ENCODE measurements at places on chromosomes 16 and 17.

DNA sequence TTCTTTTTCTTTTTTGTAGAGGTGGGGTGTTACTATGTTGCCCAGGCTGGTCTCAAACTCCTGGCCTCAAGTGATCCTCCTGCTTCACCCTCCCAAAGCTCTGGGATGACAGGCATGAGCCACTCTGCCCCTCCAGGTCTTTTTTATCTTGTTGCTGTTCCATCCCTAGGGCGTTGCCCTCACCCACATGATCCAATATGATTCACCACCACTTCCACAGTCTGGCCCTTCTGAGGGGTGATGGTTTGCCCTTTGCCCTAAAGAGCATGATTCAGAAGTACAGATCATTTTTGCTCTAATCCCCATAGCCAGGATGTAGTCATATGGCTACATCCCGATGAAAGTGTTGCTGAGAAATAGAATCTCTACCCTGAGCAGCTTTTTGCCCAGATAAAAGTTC lies 18.8 kb downstream of the STX4 start:
- DNase-seq: peak; percentile 96

GRCh38 chr17:33390479-33391176 lies 97.5 kb upstream of the ASIC2 start:
- no peak for DNase-seq

GRCh38 chr17:82282239-82283207 lies 9.0 kb upstream of the CSNK1D start:
- DNase-seq: no peak

DNA sequence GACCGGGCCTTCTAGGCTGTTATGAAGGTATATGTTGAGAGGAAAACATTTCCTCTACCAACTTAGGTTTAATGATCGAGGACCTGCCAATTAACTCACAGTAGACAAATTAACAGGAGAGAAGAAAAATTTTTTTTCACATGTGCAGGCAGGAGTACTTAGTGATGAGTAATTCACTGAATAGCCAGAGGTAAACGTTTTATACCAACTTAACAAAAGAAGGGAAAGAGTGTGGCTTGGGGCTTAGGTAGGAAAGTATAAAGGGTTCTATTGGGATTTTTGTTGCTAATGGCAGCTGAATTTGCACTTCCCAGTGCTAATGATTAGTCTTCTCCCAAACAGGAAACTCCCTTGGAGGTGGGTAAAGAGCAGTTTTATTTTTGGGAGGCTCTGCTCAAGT lies 121.6 kb upstream of the HS3ST4 start:
- DNase-seq: no peak

- DNase-seq: peak; percentile 46
Observed at GRCh38 chr17:8946476-8946875, 19.0 kb downstream of the PIK3R5 start.

GRCh38 chr16:64950262-64950661 lies 171.6 kb downstream of the CDH11 start:
- DNase-seq: no peak

GRCh38 chr16:70614208-70614951 lies 32.0 kb upstream of the IL34 start:
- no peak for DNase-seq

GRCh38 chr17:31825961-31826691 lies 32.9 kb downstream of the COPRS start:
- no peak for DNase-seq

GRCh38 chr16:85673529-85674417 lies 15.0 kb downstream of the GINS2 start:
- DNase-seq: no peak

DNA sequence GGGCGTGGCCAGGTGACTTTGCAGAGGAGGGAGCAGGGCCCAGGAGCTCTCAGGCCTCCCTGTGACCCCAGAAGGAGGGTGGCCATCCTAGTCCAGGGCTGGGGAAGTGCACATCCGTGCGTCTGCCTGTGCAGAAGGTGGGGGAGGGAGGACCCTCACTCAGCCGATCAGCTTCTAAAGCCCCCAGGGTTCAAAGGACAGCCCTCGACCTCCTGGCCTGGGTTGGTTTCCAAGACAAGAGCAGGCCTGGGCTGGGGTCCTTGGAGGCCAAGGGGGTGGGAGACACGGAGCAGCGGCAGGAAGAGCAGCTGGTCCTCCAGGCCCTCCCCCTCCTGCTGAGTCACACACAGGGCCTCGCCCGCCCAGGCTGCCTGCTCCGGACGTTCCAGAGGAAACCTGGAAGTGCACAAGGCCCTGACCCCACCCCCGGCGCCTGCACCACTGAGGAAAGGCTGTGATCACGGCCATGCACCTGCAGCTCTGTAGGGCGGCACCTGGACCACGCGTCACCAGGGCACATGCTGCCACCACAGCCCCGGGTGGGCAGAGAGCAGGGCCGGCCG lies 67.1 kb upstream of the ZNF469 start:
- DNase-seq: no peak

GRCh38 chr16:52634104-52634503 lies 87.2 kb upstream of the TOX3 start:
- no peak for DNase-seq

DNA sequence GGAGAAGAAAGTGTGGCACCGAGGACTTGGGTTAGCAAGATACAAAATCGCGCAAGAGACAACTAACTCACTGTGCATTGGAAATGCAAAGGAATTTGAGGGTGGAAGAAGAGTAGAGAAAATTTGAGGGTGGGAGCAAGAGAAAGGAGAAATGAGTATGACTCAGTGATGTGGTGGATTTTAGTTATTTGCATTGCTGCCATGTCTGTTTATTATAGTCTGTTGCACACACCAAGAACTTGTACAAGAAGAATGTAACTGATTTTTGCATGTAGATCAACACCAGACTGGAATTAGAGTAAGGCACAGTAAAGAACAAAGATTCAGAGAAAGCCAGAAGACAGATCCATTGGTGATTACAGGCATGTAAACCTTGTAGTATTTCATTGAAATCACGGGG lies 71.6 kb upstream of the SMIM36 start:
- no peak for DNase-seq

GRCh38 chr16:46801428-46802049 lies 29.4 kb downstream of the C16orf87 start:
- DNase-seq: no peak

DNA sequence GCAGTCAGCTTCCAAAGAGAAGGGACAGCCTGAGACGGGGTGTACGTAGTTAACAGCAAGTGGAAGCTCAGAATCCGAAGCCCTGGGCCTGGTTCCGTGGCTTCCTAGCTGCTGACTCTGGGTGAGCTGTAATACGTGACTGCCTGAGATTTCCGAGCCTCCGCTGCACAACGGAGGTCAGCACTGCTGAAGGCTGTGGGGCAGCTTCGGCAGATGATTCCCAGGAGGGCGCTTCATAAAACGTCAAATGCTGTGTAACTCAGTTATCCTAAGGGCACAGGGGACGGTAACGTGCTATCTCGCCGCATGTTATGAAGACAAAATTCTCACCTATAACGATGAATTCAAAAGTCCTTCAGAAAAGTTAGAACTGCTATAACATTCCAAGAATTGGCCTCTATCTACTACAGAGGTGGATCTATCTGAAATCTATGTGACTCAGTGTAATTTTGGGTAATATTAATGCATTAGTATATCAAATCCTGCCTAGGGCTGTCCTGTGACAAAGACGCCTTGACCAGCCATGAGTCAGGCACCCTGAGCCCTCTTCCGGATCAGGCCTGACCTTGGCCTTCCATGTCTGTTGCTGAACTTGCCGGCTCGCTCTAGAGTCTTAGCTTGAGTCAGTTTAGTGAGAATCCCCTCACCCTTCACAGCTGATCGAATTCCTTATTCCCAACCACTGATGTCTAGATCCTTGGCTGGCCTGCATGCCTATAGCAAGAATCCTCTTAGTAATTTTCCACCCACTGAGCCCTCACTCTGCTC lies 43.5 kb downstream of the MARF1 start:
- no peak for DNase-seq

GRCh38 chr16:58421059-58421458 lies 28.8 kb downstream of the GINS3 start:
- no peak for DNase-seq

DNA sequence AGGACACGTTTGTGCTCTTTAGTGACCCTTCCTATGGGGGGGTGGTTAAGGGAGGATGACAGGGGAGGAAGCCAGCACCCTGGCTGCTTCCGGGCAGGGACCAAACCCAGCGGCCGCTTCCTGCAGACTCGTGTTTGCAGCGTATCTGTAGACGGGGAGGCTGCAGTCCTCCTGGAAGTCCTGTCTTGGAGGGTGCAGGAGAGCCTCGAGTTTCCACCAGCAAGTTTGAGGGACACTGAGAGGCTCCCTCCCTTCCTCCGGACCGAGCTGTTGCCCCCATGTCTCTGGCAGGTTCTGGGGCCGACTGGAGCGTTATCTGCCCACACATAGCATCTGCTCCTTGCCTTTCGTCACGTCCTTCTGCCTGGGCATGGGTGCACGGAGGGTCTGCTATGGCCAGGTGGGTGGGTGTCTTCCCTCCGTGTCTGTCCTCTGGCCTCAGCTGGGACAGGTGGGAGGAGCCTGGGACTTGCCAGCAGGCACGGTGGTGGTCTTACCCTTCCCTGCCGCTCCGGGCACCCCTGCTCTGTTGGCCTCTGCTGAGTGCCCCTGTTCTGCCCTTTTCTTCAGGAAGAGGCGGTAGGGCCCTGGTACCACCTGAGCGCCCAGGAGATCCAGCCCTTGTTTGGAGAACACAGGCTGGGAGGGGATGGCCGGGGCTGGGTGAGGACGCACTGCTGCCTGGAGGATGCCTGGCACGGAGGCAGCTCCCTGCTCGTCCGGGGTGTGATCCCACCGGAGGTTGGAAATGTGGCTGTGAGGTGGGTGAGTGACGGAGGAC lies 8.8 kb downstream of the ENGASE start:
- DNase-seq: no peak

DNA sequence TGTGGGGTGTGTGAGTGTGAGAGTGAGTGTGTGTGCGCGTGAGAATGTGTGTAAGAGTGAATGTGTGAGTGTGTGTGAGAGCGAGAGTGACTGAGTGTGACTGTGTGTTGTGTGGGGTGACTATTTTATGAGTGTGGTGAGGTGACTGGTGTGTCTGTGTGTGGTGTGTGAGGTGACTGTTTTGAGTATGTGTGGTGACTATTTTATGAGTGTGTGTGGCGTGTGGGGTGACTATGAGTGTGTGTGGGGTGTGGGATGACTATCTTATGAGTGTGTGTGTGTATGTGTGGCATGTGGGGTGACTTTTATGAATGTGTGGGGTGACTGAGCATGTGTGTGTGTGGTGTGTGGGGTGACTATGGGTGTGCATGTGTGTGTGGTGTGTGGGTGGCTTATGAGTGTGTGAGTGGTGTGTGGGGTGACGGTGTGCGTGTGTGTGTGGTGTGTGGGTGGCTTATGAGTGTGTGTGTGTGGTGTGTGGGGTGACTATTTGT lies 152.9 kb upstream of the PLCG2 start:
- no peak for DNase-seq

- no peak for DNase-seq
Observed at GRCh38 chr17:6437956-6438355, 3.0 kb upstream of the AIPL1 start.

DNA sequence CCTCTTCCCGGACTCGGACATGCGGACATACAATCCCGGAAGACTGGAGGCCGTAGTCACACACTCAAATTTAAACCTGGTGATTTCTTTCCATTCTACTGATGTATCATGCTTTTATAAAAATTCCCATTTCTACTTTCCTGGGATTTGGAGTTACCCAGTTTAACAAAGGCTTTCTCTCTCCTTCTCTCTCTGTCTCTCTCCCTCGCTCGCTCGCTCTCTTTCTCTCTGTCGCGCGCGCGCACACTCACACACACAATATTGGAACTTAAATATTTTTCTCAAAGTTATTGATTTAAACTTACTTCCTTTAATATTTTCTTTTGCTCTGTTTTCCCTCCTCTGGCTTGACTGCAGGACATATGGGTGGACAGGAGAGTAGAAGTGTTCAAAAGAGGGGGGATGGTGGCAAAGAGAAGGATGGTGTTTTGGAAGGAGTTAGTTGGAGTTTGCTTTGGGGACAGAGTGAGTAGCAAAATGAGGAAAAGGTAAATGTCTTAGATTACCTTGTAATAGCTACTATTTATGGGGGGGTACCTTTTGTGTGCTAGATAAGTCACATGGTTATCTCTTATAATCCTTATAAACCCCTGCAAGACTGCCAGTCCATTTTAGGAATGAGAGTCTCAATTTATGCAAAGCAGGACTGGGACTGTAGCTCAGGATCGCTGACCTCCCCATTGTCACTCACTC lies 878 bp upstream of the TRIM25 start:
- DNase-seq: no peak

GRCh38 chr16:27205423-27206065 lies 2.2 kb downstream of the KDM8 start:
- no peak for DNase-seq

GRCh38 chr16:88673716-88674379 lies 11.0 kb upstream of the MVD start:
- DNase-seq: no peak

GRCh38 chr16:89407925-89408300 lies 82.4 kb downstream of the ANKRD11 start:
- no peak for DNase-seq

Data from HS-5 (cell line).